Natural killer cell treated with Interleukin-12 subunit alpha and Interleukin-12 subunit beta and Interleukin-15 and Interleukin-18, amount 100 ng/mL, for 72 hours (primary cell): ENCODE measurements at places on chromosomes 5 and 9. TPM values are rescaled to one million over a fixed set of nuclear protein-coding genes. Genes with fewer than 3 reads are reported as not detected.

DNA sequence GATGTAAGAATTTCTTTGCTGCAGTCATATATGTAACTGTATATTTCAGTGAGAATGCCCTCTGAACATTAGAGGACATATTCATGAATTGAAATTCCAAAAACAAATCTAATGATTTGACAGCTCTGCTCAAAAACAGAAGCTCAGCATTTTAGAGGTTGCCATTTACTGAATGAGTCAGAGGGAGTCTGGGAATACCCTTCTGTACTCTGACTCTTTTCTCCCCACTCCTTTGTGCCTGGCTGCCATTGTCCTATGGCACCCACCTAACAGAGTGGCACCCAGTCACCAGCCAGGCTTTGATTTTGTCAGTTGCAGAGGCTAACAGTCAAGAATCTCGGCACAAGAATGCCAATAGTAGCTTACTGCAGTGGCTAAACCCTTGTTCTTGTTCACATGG is 133.6 kb downstream of the ATG10 start:
- DNase-seq = no peak

- DNase-seq = no peak
Measured at GRCh38 chr9:128409978-128410377, 10.7 kb upstream of the CERCAM start.

DNA sequence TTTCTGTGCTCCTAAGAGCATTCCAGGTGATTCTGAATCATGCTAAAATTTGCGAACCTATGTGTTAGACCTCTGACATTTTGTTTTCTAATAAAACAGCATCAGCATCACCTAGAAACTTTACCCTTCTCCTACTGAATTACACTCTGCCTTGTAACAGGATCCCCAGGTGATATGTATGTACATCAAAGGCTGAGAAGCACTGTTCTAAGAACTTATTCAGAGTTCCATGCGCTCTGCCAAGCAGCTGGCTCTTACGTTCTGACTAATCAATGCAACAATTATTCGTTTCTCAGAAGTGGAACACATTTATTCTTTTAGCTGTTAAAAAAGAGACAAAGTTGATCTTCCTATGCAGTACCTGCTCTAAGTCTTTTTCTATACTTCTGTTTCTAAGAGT is 228.6 kb downstream of the SLF1 start:
- no peak for DNase-seq

GRCh38 chr9:2717385-2717784 is at the start of gene KCNV2:
TSS of gene KCNV2 (plus strand) at chr9:2717510. CDS start at chr9:2717740, 230 bp downstream.
- no peak for DNase-seq

Gene CYFIP2
- 424 TPM for total RNA-seq

- no peak for DNase-seq
Measured at GRCh38 chr5:103851091-103851490, 288.5 kb upstream of the NUDT12 start.

DNA sequence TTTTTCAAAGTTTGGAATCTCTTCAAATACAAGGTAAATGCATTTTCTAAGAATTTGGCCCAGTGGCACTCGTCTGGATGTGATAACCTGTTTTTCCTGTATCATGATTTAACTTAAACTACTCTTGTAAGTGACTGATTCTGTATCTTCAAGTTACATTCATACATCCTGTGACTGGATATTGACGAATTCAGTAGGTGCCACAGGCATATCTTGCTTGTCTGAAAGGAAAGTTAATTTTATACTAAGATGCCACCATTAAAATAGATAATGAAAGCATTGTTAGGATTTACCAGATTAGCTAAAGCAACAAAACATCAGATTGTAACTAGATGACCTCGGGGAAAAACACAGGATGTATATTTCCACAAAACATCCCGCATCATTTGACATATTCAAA is 175.3 kb upstream of the ZNF608 start:
- no peak for DNase-seq

DNA sequence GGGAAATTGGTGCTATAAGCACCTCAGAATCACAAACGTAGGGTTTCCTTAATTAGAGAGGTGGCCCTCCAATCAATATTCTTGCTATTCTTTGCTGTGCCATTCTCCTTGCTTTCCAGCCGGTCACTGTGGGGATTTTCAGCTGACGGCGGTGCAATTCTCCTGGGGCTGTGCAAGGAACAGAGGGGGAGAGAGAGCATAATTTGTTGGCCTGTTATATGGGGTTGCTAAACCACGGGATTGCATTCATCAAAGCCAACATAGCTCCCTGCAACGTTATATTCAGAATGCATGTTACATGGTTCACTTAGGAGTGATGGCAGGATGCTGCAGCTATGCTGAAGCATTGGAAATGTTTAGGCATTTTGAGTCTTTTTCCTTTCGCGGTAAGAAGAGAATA is 441.3 kb upstream of the CLINT1 start:
- no peak for DNase-seq

GRCh38 chr5:167712986-167713585 is 578.4 kb upstream of the WWC1 start:
- DNase-seq = no peak

GRCh38 chr9:133269537-133270362 is 5.3 kb downstream of the ABO start:
- no peak for DNase-seq

Gene PCDHA6
- not detected for total RNA-seq

Gene SLC6A18
- not detected for total RNA-seq

Gene TRIM36
- total RNA-seq = 0.33 TPM
